ENCODE measurements at places on chromosomes 12 and 14.

GRCh38 chr12:110600254-110600653 is 13.7 kb upstream of the TCTN1 start:
- no peak for DNase-seq

DNA sequence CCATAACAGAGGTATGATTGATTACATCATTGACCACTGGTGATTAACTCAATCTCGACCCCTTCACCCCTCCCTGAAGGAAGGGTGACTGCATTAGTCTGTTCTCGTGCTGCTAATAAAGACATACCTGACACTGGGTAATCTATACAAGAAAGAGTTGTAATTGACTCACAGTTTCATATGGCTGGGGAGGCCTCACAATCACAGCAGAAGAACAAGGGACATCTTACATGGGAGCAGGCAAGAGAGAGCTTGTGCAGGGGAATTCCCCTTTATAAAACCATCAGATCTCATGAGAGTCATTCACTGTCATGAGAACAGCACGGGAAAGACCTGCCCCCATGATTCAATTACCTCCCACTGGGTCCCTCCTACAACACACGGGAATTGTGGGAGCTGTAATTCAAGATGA is 55.9 kb upstream of the TMCC3 start:
- no peak for DNase-seq

DNA sequence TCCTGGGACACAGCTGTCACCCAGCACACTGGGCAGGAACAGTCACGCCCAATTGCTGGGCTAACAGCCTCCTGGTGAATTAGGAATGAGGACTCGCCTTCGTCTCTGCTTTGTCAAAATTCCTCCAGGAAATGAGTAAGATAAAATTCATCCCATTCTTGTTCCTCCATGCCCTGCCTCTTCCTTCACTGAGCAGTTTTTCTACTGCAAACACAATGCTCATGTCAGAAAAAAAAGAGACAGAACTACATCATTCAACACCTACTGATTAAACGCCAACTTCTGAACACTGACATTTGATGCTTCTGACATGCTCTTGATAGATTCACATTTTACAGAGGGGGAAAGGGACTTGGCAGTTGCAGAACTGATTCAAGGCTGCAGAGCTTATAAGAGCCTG is 37.5 kb upstream of the DTX1 start:
- no peak for DNase-seq

DNA sequence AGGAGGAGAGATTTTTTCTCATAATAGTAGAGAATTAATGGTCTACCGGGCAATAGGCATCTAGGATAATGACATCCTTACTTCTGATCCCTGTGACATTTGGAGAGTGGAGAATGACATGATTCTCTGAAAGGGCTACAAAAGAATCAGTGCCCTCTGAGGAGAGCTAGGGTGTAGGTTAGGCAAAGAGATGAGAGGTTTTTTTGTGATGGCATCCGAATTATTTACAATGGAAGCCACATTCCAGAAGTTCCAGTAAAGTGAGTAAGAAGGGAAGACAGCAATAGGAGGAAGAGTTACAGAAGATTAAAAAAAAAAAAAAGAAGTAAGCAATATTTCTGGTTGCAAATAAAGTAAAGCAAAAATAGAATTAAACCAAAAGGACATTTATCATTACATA is 478.0 kb downstream of the RMST start:
- no peak for DNase-seq

DNA sequence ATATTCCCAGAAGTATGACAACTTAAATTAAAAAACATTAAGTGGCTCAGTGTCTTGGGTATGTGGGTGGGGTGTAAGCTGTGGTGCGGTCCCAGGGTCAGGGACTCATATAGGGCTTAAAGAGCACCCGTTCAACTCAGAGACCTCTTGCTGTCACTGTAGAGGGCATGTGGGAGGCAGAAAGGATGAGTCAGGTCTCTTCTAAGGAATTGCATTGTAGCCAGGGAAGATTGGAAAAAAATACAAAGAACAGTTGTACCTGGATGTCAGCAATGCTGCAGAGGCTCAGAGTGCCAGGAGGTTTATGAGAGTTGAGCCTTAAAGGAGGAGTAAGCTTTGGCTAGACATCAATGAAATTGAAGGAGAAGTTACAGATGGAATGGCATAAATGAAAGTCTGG is 104.1 kb downstream of the MYRFL start:
- DNase-seq, result no peak

DNA sequence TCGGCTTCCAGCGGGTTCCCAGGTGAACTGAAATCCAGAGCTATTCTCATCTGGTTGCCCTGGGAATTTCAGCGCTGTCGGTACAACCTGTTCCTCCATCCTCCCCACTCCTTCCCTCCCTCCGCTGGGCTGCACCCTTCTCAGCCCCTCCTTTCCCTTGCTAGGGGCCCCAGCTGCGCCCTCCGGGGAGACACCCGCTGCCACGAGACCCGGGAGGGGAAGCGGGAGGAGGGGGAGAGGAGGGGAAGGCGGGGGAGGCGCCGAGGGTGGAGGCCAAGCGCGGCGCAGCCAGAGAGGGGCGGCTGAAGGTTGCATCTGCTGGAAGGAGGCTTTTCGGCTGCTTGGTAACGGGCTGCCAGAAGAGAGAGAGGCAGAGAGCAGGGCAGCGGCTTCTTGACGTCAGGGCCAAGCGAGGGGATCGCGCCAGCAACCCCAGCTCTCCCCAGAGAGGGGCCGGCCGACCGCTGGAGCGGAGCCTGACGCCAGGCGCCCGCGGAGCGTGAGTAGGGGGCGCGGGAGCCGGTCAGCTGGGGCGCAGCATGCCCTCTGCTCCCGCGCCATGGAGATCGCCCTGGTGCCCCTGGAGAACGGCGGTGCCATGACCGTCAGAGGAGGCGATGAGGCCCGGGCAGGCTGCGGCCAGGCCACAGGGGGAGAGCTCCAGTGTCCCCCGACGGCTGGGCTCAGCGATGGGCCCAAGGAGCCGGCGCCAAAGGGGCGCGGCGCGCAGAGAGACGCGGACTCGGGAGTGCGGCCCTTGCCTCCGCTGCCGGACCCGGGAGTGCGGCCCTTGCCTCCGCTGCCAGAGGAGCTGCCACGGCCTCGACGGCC is at the start of gene KCNA5:
Gene KCNA5 (plus strand): TSS at position 291 of the 831 bp plus-strand sequence. CDS start 269 bp downstream, at position 560.
- DNase-seq, result peak; percentile 44

DNA sequence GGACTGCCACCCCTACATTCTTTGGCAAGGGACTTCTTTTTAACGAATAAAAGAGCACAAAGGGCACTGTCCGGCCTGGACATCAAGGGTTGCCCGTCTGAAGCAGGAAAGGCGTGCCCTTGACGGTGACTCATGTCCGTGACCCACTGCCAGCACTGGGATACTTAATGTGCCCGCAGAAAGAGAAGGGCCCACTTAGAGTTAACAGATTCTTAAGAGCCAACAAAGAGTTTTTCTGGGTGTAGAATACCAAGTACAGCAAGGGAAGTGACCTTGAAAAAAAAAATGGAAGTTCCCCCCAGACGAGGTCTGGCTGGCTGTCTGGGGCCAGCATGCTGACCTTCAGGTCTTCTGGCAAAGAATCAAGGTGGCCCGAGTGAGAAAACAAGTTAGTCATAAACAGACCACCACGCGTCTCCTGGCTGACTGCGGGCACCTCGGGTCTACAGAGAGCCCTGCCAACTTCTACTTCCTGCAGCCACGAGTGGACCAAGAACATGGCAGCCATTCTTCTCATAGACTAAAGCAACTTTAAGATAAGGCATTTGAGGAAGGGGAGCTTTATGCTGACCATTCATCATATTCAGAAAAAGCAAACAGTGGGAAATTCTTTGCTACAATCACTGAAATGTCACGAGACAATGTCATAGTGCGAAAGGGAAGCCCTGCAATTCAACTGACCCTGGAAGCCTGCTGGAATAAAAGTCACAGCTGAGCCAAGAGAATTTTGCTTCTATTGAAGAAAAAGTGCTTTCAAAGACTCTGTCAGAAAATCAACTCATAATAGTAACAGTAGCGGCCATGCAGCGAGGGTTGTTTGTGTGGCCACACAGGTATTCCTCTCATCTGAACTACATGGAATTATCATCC is 10.5 kb upstream of the SELPLG start:
- no peak for DNase-seq

DNA sequence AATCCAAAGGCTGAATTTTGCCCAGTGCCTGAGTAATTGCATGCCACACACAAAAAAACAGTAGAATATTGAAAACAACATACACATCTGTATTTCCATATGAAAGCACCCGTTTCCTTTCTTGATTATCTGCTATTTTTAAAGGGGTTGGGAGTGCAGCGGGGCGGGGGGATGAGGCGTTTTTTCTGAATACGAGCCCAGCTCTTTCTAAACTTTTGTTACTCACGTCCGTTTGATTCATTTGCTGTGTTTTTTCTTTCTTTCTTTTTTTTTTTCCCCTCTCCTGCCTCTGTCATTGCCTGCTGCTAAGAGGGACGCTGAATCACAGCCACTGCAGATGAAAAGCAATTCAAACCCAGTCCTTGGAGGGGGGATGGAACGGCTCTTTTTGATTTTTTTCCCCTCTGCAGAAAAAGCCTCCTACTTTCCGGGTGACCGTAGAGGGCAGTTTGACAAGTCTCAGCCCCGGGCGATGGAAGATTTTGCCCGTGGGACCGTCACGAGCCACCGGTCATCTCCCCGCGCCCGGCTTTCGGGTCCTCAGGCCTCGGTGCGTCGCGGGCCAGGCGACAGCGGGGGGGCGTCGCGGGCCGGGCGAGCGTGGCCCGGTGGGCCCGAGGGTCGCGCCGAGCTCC is 572 bp upstream of the RASSF8 start:
- no peak for DNase-seq
